ENCODE measurements at places on chromosomes 6 and 20.
A peak's percentile ranks its signal among the peaks of the same experiment; 100 is the strongest.

- no peak for DNase-seq
These were observed 205.3 kb downstream of the ADGRG6 start for GRCh38 chr6:142507065-142507464.

GRCh38 chr6:157982102-157982562 is 469 bp downstream of the SYNJ2 start:
- DNase-seq, result peak; percentile 27

DNA sequence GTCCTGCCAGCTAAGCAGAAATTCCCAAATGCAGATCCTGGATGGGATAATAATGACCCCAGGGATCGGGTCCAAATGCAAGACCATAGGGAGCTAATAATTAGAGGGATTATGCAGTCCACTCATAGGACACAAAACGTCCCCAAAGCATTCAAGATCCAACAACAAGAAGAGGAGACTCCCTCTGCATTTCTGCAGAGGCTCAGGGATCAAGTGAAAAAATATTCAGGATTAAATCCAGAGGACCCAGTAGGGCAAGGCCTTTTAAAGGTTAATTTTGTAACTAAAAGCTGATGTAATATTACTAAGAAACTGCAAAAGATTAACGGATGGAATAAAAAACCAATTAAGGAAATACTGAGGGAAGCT is 22.2 kb downstream of the HLA-A start:
- no peak for DNase-seq

DNA sequence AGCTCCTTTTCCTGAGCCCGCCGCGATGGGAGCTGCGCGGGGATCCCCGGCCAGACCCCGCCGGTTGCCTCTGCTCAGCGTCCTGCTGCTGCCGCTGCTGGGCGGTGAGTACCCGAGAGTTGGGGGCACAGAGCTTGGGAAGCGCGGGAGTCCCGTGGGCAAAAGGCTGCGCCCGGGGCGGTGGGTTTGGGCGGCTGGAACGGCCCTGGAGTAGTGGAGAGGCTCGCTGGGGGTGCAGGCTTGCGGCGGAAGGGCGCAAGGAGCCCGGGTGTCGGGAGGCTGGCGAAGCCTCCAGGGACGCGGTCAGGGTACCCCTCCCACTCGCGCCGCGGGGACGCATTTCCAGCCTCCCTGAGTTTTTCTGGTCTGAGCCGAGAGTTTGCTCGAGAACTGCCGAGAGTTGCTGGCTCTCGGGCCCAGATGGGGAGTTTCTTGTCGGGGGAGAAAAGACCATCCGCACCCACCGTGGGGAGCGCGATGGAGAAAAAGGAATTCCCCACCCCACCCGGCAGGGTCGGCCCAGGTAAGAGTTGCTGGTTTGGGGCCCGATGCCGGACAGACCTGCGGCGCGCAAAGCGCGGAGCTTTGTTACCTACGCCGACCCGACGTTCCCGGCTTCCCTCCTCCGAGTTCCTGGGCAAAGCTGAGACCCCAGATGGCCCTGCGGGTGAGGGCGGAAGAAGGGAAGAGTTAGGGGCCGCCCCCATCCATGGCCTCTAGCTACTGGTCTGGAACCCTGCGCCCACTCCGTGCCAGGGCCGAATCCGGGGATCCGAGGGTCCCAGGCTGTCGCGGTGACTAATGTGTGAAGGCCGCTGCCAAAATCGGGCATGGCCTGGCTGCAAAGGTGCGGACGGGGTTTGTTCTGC is 584 bp downstream of the PTK7 start:
- no peak for DNase-seq

- no peak for DNase-seq
These were observed 35.7 kb upstream of the RBL1 start for GRCh38 chr20:37131486-37131885.

DNA sequence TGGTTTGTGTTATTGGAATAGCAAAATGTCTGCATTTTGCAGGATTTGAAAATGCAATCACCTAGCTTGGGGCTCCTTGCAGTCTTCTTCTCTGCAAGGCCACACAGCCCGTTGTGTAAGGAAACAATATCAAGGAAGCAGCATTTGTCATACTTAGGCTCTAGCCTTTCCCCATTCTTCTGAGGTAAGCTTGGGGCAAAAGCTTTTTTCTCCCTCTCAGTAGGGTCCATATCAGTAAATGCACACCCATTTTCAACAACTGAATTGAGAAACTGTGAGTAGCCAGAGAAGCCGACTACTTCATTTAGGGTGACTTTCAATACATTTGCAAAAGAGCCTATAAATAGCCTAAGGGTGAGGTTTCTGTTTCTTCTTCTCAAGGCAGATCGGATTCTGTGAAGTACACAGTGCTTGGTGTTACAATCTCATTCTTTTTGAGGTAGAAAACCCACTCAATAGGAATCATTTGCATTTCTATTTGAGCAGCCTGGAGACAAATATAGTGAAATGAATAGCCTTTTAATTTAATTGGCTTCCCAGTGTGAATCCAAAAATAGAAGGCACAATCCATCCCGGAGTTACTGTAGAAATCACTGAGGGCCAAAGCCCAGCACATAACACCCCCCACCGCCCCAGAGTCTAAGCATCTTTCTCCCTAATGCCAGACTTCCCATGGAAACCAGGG is 61.8 kb downstream of the BTBD3 start:
- DNase-seq, result no peak

DNA sequence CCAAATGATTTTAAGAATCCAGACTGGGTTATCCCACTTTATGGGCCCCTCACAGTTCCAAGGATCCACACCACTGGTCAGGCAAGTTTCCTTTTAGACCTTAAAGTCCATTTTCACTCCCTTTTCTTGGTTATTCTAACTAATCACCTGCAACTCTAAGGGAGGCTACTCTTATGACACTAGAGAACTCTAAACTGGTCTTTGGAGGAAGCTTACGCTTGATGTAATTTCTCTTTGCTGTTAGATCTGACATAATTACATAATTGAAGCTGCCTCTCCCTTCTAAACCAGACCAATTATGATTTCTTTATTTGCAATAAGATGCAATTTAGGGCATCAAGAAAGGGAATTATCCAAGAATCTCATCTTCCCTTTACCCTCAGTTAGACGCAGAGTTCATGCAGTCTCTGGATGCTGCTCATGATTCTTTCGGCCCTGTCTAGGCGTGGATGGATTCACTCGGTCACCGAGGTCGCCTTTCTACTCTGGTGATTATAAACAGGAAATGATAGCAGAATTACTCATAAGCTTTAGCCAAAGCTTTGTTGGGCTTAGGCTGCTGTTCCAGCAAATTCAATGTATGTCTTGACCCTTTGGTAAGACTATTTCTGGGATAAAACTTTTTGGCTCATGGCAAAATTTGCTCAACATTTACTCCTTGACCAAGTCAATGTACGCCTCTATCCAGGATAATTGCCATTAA is 166.4 kb upstream of the PRND start:
- DNase-seq, result peak; percentile 23

DNA sequence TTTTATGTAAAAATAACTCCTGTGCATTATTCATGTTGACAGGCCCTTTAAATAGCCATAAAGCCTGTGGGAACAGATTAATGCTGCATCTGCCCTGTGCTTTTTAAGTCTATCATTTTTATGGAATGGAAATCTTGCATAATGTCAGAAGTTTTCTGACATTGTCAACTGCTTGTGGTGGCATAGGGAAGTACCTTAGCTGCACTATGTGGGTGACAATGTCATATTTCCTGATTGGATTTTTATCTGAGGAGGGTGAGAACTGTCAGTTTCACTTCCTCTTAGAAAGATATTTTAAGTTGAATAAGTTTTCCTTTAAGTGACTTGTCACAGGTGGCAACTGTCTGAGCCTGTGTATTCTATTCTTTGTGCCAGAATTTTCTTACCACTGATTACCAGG is 267.9 kb downstream of the PLCB1 start:
- no peak for DNase-seq

- DNase-seq, result no peak
These were observed 95.4 kb upstream of the TMEM181 start for GRCh38 chr6:158464483-158464882.

- no peak for DNase-seq
These were observed 300.9 kb downstream of the DHX35 start for GRCh38 chr20:39263076-39263475.

DNA sequence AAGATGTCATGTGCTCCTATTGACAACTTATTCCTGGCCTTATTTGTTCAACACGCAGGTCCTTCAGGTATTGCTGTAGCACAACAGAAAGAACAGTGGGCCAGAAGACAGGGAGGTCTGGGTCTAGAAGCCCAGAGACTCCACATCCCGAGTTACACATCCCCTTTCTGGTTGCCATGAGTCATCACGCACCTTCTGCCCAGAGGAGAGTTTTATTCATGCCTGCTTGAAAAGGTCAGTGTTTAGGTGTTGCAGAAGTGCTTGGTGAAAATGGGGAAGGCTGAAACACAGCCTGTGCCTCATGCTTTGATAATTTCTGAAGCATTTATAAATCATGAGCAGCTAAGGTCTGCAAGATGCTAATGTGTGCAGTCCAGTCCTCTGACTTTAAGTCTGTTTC is 256.4 kb downstream of the GMPR start:
- no peak for DNase-seq

DNA sequence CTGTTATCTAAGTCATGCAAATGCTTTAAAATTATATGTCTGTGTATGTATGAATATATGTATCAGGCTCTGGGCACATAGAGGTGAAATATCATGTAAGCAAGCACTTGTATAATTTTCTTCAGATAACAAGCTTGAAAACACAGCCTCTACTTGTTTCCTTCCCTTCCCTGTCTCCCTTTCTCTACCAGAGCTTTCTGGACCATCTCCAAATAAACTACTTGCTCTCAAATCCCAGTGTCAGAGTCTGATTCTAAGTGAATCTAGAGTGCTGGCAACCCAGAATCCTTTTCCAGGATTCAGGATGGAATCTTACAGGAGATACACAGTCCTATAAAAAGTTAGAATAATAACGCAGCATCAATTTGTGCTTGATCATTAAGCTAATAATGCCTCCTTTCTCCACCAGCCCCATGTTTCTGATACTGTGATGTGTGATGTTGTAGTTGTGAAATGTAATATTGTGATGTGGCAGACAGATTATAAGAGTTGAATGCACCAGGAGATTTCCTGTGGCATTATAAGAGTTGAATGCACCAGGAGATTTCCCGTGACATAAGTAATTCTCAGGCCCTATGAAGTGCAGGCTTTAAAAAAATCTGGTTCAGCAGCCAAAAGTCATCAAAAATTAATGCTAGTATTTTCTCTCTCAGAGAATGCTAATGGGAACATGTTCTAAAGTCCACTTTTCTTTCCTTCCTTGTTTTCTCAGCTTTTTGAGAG is 89.6 kb downstream of the PCSK2 start:
- DNase-seq, result no peak

GRCh38 chr6:104229057-104229456 is 630.7 kb downstream of the HACE1 start:
- DNase-seq, result no peak

GRCh38 chr6:29792123-29793035 is 35.2 kb upstream of the HLA-G start:
- no peak for DNase-seq

- no peak for DNase-seq
These were observed 77.5 kb downstream of the GINS1 start for GRCh38 chr20:25484911-25485511.

DNA sequence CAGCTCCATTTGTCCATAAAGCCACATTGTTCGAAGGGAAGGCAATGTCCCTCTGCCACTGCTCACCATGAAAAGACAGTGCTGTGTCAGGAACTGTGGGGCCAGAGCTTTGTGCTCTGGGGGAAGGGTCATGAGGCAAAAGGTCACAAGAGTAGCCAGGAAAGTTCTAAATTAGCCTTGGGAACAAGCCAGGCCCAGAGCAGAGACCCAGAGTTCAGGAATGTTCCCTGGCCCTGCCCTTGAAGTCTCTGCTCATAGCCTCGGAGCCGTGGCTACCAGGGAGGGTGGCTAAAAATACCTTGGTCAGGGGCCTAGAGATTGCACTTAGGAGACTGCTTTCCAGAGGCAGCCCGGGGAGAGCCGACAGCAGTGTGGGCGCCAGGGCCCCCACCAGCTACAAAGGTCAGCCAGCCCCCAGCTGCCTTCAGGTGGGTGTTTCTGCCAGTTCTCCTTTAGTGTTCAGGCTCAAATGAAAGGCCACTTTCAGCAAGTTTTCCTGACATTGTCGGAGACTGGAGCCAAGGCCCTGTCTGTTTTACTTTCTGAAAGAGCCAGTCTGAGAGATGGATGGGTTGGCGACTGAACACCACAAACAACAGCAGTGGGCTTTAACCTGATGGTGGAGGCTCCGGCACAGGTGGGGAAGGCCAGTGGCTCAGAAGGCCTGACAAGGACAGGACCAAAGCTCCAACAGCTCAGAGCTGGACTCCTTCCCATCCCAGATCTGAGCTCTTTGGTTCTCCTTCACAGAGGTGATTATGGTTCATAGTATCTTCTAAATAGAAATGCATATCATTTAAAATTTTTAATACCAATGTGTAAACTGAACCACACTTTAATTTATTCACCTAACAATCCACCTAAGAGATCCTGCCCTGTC is 76.2 kb downstream of the CDH26 start:
- DNase-seq, result no peak

DNA sequence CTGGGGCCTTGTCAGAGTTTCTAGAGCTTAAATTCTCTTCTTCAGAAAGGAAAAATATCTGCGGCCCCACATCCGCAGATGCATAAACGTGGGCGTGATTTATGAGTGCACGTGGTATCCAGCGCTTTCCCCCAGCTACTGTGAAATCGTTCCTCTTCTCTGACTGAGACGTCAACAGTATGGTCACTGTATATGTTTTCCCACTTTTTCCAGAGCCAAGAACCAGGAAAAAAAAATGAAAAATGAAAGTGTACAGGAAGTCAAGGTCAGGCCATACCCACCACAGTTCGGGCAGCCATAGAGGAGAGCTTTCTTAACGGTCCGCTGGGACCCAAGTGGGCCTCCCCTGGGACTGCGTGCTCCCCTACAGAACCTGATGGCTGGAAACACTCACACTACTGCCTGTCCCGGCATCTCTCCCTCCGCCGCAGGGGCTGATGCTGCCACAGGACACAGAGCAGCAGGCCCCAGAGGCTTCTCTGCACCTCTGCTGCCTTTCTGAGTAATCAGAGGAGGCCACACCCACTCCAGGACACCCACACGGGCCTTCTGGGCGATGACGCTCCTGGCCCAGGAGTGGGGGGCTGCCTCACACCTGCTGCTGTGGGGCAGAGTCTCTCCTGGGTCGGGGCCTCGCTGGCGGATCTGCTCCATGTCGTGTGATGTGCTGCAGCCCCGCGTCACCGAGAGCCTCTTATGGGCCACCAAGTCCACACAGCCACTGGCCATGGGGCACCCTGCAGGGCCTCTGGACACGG is 16.4 kb upstream of the STX16 start:
- no peak for DNase-seq

- no peak for DNase-seq
These were observed 25.7 kb downstream of the PMEPA1 start for GRCh38 chr20:57683881-57684807.

GRCh38 chr6:11810039-11810541 is 31.5 kb upstream of the ADTRP start:
- DNase-seq, result peak; percentile 71

- DNase-seq, result peak; percentile 24
These were observed 5.5 kb downstream of the BFSP1 start for GRCh38 chr20:17525650-17526049.

- no peak for DNase-seq
These were observed 823.2 kb downstream of the DHX35 start for GRCh38 chr20:39785252-39785917.

GRCh38 chr6:30618270-30618797 is 694 bp downstream of the MRPS18B start:
- peak; percentile 45 for DNase-seq

All from LoVo (cell line).